Hematopoietic multipotent progenitor cell treated with erythropoietin and hydrocortisone succinate and interleukin-3 and kit ligand, for 15 days (in vitro differentiated cells): ENCODE measurements at places on chromosomes 4 and X.

DNA sequence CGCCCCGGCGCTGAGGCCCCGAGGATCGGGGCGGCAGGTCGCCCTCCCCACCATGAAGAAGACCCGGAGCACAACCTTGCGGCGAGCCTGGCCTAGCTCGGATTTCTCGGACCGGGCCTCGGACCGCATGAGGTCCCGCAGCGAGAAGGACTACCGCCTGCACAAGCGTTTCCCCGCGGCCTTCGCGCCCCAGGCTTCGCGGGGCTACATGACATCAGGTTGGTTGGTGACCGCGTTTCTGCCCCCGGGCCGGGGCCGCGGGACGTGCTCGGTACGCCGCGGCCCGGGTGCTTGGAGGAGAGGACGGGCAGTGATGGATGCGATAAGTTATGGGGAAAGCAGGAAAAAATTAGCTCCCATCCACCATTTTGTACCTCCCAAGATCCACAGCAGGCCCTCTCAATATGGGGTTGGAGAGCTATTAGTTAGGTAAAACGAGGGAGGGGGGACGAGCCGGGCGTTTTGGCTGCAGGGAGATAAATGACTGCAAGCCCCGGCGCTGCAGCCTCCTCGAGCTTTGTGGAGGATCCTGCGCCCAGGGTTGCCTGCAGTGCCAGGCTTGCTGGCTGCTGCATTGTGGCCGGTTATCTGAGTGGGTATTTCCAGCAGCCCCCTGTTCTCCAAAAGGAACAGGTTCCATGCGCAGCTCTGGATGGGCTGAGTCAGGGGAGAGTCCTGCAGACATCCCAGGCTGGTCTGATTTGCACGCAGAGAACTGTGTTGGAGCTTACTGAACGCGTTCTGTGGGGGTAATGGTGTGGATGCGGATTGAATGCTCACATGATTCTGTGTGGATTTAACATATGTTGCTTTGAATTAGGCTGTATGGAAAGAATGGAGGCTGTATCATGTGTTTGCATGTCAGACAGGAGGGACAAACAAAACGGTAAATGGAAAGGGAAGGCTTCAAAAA lies 1.9 kb downstream of the STOX2 start:
- DNase-seq: no peak

GRCh38 chrX:100424012-100424411 lies 13.9 kb upstream of the PCDH19 start:
- no peak for DNase-seq

DNA sequence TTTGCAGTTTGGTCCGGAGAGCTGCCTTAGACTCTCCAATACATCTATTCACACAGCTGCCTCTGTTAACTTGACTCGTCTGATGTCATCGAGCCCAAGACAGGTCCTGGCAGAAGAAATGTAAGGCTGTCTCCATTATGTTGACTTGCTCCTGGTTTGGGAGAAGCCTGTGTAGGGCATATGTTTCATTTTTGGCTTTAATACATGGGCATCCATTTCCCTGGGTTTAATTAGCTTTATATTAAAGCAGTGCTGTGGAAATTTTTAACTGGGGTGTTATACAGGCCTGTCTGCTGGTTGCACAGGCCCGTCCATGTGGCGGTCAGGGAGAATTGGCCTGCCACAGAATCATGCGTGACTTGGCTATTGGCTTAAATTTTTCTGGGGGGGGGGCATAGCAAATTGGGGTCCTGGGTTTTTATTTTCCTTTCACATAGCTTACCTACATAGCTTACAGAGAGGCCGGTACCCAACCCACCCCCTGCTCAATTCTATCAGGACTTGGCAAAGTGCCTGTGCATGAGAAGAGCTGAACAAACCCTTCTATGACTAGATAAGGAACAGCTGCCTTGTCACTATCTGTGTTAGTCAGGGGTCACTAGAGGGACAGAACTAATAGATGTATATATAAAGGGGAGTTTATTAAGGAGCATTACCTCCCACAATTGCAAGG lies 123.5 kb upstream of the WDR1 start:
- peak; percentile 50 for DNase-seq

GRCh38 chrX:134718105-134718965 lies 60.1 kb upstream of the PLAC1 start:
- DNase-seq: no peak

- no peak for DNase-seq
Measured at GRCh38 chrX:11446949-11447348, 153.7 kb downstream of the AMELX start.

GRCh38 chr4:40583850-40584439 lies 45.7 kb downstream of the RBM47 start:
- DNase-seq: no peak

- DNase-seq: no peak
Measured at GRCh38 chr4:129278868-129279267, 182.9 kb downstream of the C4orf33 start.

DNA sequence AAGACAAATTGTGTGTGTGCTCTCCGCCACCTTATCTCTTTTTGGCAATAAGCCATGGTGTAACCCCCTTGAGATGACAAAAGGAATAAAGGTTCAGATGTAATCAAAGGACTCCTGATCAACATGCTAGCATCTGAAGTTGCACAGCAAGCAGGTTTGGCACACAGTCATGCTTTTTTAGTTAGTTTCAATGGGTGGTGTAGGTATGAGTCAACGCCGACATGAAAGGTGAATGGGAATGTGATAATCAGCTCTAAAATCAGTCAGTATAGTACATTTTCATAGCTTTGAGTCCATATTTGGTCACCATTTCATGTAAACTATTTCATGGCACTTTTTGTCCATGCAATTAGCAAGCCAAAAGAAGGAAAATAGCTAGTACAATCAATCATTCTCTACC lies 50.4 kb upstream of the ETNPPL start:
- no peak for DNase-seq

GRCh38 chr4:2409381-2409783 lies 9.1 kb downstream of the ZFYVE28 start:
- DNase-seq: no peak

- DNase-seq: no peak
Measured at GRCh38 chr4:57233386-57233785, 123.2 kb upstream of the IGFBP7 start.

GRCh38 chr4:121817701-121818100 lies 6.0 kb downstream of the CCNA2 start:
- DNase-seq: no peak

- DNase-seq: no peak
Measured at GRCh38 chr4:83207497-83208101, 77.0 kb downstream of the COQ2 start.

DNA sequence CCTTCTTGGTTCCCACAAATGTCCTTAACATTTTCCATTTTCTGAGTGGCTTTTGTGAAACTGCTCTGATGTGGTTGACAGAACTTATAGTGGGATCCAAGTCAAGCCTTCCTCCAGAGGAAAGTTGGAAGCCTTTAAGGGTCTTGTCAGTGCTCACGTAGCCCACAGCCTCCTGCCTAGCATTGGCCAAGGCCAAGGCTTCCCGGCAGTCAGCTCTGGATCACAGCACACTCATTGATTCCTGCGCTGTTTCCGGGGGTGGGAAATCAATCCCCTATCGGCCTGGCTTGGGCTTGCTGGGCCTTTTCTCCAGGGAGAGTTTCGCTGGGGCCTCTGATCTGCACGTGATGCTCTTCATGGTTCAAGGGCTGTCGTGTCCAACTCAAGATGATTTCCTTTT lies 76.1 kb downstream of the SLC9A6 start:
- no peak for DNase-seq

- DNase-seq: no peak
Measured at GRCh38 chr4:26978387-26979053, 117.9 kb downstream of the STIM2 start.

GRCh38 chrX:21559417-21559816 lies 98.7 kb downstream of the KLHL34 start:
- DNase-seq: no peak

DNA sequence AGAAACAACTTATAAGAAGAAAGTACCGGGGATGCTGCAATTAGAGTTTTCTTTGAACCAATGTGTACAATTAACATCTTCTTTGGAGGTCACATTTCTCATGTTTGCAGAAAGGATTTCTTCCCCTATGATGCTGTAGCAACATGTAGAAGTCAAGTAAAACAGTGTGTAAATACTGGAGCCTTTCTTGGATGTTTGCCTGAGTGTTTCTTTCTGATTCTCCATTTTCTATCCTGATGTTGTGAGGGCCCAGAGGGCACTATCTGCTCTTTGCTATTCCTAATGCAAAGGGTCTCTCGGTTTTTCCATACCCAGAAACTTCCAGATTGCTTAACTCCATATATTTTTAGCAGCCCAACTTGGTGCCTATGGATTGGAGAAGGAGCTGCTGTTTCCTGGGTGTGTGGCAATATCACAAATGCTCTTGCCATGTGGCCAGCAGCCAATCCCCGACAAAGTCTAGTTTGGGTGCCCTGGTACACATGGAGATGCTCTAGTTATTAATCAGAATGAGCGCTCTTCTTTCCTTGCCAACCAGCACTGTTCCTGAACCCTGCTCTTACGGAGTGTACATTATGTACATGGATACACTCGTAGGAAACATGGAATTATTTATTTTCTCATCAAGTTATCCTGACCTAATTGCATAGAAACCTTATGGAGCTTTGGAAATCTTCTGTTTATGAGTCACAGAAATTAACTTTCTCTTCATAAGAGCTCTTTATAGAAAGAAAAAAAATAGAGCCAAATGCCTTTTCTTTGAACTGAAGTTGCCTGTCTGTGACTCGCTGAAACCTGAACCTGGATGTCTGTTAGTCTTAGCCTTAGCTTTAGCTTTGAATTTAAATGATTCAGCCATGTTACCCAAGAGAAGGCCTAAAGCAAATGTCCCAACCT lies 67.0 kb upstream of the GPC4 start:
- DNase-seq: no peak

- DNase-seq: no peak
Measured at GRCh38 chr4:115580901-115581300, 467.5 kb upstream of the NDST4 start.

GRCh38 chr4:29560452-29560851 lies 1159.7 kb upstream of the PCDH7 start:
- DNase-seq: no peak
